Hematopoietic multipotent progenitor cell treated with erythropoietin and hydrocortisone succinate and interleukin-3 and kit ligand, for 8 days (in vitro differentiated cells): ENCODE measurements at places on chromosomes 7 and 10.
A peak's percentile ranks its signal among the peaks of the same experiment; 100 is the strongest.

DNA sequence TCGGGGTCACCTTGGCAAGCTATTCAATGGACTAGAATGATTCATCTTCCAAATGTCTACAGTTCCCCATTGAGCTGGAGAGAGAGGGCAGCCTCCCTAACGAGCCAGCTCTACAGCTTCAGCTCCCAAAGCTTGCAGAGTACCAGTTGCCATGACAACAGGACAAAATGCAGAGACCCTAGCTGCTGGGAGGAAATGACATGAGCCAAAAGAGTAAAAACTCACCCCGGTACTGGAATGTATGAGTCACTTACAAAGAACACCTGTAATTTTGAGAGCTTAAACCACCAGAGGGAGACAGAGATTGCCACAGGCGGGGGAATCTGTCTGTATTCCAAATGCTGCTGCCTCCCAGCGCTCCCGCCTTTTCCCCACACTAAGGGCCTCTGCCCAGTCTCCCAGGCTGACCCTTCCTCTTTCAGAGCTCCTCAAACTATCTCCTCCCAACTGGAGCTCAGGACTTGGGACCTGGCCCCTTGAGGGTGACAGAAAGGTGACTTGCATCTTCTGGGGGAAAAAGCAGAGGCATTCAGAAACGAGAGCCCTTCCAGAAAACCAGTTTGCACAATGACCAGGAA lies 95.5 kb downstream of the CUL2 start:
- DNase-seq: peak; percentile 57

DNA sequence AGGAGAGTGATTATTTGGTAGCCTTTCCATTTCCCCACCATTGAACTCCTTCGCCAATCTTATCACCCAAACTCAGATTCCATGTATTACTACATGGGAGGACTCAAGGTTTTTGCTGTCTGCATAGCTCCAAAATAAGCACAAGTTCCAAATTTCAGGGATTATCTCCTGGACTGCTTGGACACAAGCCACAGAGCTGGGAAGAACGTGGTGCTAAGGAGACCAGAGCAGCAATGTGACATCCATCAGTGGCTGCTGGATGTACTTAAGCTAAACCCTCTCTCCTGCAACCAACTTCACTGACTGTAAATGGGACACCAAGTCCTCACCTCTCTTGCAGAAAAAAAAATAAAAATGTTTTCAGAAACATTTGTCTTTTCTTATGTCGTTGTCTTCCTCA lies 56.3 kb downstream of the NRP1 start:
- no peak for DNase-seq

GRCh38 chr7:9391221-9391620 lies 957.8 kb downstream of the NXPH1 start:
- no peak for DNase-seq

DNA sequence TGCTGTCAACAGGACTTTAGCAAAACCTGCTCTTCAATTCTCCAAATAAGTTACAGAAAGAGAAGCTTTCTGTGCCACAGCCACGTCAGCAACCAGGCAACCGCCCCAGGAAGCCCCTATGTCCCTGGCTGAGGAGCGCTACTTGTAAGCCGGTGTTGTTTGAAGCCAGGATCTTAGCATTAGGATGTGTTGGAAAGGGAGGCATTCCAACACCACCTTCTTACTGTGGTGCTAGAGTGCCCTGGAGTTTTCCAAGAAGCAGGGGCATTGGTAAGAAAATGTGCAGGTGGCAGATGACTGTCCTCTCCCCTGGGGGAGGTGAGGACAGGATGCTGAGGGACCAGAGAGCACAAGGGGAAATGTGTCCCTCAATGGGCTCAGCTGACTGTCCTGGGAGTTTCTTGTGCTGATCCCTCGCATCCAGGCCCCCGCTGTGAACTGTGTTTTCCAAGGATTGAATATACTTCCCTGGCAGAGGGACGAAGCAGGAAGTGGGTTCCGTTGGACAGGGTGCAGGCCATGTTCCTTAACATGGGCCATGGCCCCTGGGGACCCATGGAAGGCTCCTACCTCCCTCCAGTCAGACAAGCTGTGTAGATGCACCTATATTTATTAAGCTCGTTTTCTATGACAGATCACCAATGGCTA lies 139.6 kb upstream of the GDF10 start:
- DNase-seq: no peak

GRCh38 chr10:86599729-86600128 lies 54.6 kb upstream of the OPN4 start:
- DNase-seq: no peak

DNA sequence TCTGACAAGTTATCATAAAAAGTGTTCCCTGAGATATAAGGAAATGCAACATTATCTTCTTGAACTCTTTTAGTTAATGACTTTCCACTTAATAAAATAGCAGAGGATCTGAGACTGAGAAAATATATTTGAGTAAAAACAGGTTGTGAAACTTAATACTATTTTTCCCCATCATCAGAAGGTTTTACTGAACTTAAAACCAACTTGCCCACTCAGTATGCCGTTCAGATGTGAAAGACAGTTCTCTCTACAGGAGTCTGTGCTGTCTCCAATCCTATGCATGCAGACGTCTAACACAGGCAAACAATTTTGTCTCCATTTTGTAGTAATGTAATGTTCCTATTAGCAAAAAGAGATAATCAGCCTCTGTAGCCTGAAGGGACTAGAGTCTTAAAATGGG lies 38.2 kb upstream of the CYP2C18 start:
- no peak for DNase-seq

GRCh38 chr10:123573236-123574108 lies 92.7 kb upstream of the GPR26 start:
- peak; percentile 29 for DNase-seq

- no peak for DNase-seq
These were observed 75.1 kb downstream of the MAD1L1 start for GRCh38 chr7:2157473-2158279.

GRCh38 chr10:69446229-69446628 lies 5.0 kb upstream of the TSPAN15 start:
- no peak for DNase-seq

GRCh38 chr7:23422909-23423308 lies 47.4 kb downstream of the IGF2BP3 start:
- peak; percentile 36 for DNase-seq

DNA sequence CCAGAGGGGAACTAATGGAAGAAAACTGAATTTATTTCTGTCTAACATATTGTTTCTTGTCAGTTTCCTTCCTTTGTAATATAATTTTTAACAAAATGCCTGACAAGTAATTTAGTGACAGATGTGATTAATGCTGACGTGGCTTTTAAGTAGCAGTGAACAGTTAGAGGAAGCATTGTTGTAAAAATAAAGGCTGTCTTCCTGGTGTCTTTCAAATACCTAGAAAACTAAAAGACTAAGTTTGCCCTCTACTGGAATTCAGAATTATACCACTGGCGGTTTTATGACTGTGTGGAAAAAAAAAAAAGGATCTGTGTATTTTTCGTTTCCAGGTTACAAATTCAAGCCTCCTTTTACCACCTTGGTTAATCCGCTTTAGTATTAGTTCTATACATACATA lies 217.1 kb upstream of the DPP6 start:
- DNase-seq: no peak

- no peak for DNase-seq
These were observed 23.7 kb downstream of the CRPPA start for GRCh38 chr7:16397501-16398145.
